ENCODE measurements at places on chromosomes 7 and 10. TPM values are rescaled to one million over a fixed set of nuclear protein-coding genes. Genes with fewer than 3 reads are reported as not detected.

The AKR1B1 gene
- 2,348 TPM for total RNA-seq

The CALD1 gene
- 215 TPM for total RNA-seq

The TMEM243 gene
- total RNA-seq = 22.3 TPM

The TIMM23 gene
- total RNA-seq = 147 TPM

The HHEX gene
- 13.9 TPM for total RNA-seq

The COBL gene
- 4.1 TPM for total RNA-seq

The ZNF680 gene
- total RNA-seq = 1.9 TPM

The SYT15 gene
- 3.0 TPM for total RNA-seq

The SPDYE5 gene
- not detected for total RNA-seq

The BMI1 gene
- 35.2 TPM for total RNA-seq

The CPA5 gene
- total RNA-seq = not detected

The ANKRD61 gene
- total RNA-seq = 0.72 TPM

The GTPBP4 gene
- total RNA-seq = 101 TPM

The TMEM184A gene
- 8.1 TPM for total RNA-seq

The URGCP gene
- total RNA-seq = 25.9 TPM

The FAM25A gene
- not detected for total RNA-seq

The CTAGE8 gene
- not detected for total RNA-seq

The CALHM3 gene
- 0.35 TPM for total RNA-seq

The CRHR2 gene
- 0.02 TPM for total RNA-seq

The TSPAN13 gene
- 16.8 TPM for total RNA-seq

The AKR1E2 gene
- 6.4 TPM for total RNA-seq

The TPK1 gene
- 2.8 TPM for total RNA-seq

The ACHE gene
- total RNA-seq = 2.3 TPM

The GPR85 gene
- not detected for total RNA-seq
